ENCODE measurements at places on chromosomes 7 and 10.
A peak's percentile ranks its signal among the peaks of the same experiment; 100 is the strongest.

DNA sequence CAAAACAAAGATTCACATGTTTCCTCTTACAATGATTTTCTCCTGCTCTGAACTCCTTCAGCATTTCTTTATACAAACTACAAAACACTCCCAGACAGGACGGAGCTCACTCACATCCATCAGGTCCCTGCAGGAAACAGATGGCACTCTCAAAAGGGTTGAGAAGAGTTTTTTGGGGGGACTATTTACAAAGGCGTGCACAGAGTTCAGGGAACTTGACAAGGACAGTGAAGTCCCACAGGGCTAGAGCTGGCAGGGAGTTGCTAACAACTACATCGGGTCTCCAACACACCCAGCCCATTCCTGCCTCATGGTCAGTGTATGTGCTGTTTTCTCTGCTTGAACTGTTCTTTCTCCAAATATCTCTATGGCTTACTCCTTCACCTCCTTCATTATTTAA, 24.7 kb upstream of the YAE1 start:
- DNase-seq, result no peak

- DNase-seq, result no peak
Measured at GRCh38 chr10:3478153-3478552, 305.6 kb upstream of the PITRM1 start.

DNA sequence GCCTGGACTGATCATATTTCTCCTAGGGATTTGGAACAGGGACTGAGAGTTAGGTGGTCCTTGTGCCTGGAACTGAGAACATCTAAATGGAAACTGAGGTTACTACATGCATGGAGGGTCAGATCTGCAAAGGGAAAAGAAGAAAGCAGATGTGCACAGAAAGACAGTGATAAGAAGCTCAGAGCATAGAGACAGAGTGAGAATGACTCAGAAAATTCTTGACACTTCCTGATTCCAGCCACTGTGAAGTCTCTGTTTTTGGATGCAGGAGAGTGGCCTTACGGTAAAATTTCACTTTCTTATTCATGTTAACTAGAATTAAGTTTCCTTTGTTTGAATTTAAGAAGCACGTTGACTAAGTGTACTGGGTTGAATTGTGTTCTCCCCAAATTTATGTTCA, 241.7 kb downstream of the TMEM26 start:
- DNase-seq, result no peak

DNA sequence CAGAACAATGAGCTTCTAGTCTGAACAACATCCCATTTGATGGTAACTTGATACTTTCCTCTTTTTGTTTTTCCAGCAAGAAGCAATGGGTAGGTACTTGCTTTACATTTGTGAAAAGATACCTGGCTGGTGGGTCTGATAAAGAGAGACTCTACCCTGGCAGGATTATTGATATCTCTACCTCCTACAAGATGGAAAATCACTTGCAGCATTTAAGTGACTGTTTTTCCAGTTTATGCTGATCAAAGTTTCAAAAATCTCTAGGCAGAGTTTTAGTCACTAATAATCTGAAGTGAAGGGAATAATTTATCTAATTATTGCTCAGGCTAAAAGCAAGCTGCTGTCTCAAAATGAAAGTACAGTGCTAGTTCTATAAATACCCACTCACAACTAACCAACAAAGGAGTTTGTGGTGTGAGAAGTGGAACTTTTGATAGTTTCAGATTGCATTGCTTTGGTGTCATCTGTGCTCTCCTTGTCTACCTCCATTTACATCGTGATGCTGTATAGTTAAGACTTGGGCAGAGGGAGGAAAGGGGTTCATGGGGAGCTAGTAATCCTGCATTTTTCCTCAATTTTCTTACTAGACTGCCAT, 86.0 kb upstream of the ANKRD1 start:
- DNase-seq, result no peak

GRCh38 chr7:44538093-44538797, 2.9 kb downstream of the NPC1L1 start:
- no peak for DNase-seq

GRCh38 chr10:1417574-1417973, 319.8 kb downstream of the ADARB2 start:
- no peak for DNase-seq

DNA sequence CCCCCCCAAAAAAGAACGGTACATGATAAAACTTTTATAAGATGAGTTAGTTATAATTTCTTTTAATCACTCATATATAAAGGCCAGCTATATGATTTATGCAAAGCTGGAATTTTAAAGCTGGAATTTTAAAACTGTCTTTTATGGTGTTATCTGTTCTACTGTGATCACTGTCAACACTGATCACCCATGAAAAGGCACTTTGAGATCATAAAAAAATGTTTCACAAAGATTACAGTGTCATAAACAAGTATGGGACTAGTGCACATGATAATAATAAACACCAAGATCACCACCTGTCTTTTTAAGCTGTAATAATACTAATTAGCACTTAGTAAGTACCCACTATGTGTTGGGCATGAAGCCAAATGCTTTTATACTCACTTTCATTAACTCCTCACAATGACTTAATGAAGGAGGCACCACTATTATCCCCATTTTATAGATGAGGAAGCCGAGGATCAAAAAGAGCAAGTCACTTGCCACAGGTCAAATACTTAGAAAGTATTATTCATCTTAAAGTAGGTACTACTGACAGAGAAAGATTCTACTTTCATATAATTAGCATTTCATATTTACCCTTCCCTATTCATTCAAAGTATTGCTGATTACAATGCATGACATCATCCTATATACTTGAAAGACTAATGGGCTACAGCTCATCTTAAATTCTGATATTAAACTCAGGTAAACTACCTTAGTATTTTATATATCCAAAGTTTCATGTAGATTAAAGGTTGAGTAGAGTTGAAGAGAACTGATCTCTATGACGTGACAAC, 8.3 kb upstream of the RHOBTB1 start:
- no peak for DNase-seq

- no peak for DNase-seq
Measured at GRCh38 chr7:44324481-44325200, 753 bp downstream of the CAMK2B start.

DNA sequence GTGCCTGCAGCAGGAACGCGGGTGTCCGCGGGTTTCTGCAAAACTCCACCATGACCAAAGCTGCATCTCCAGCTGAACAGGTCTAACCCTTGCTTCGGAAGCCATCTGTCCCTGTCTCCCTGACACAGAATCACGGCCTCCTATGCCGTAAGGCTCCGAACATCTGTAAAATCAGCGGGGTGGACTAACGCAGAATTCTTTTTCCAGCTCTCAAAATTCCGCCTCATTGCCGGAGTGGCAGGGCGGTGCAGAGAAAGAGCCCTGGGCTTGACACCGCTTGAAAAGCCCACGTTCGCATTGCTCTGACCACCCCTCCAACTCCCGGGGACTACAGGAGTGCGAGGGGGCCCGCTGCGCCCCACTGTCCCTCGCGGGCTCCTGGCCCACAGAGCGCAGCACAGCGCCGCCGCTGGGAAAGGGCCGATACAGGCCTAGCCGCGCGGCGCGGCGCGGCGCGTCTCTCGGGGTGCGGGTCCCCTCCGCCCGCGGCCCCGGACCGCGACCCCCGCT, 409 bp downstream of the DNMBP start:
- no peak for DNase-seq

DNA sequence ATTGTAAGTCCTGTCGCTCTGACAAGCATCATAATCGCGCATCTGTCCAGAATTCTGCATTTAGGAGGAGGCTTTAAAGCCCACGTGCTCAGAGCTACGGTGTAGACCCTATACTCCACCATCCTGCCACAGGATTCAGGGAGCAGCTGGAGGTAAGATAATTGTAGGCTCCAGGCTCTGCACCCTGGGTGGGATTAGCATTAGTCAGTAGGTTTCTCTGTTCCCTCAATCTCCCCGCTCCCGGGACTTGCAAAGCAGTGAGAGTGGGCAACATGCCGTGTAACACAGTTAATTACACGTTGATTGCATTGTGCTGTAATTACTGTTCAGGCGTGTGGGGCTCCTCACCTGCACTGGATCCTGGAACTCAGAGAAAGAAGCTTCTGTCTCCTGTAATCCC, 89.3 kb upstream of the CUX1 start:
- no peak for DNase-seq

- peak; percentile 58 for DNase-seq
Measured at GRCh38 chr7:141342621-141343408, 208.4 kb upstream of the AGK start.

GRCh38 chr10:76026176-76026771, 594.9 kb downstream of the LRMDA start:
- peak; percentile 97 for DNase-seq
